Activated B cell treated with CpG ODN at 0.5 μM for 24 hours (primary cell): ENCODE measurements at places on chromosomes 12 and 14. TPM values are rescaled to one million over a fixed set of nuclear protein-coding genes. Genes with fewer than 3 reads are reported as not detected.

The SMARCD1 gene
- total RNA-seq, result 101 and 108 TPM in 2 replicates

DNA sequence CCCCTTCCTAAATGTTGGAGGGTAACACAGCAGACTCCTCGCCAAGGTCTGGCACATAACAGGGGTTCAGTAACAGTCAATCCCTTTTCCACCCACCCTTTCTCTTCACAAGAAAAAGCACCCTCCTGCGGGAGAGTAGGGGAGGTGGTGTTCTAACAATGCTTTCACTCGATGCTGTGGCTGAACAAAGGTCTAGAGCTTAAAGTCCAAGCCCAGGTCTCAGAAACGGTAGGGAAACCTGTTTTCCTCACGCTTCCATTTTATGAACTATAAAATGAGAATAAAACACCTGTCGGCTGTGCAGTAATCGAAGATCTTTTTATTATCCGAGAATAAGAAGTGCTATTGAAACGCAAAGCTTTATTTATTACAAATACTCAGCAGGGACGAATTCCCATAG, 20.9 kb upstream of the CACNA2D4 start:
- no peak overlapping the region for H3K27ac ChIP-seq
- peaks cover 47% of the 10 kb centered on the region for H3K36me3 ChIP-seq
- H3K4me3 ChIP-seq, result no peak overlapping the region
- H3K4me1 ChIP-seq, result peaks cover 6% of the 10 kb centered on the region
- no peaks in the 10 kb centered on the region for H3K27me3 ChIP-seq

DNA sequence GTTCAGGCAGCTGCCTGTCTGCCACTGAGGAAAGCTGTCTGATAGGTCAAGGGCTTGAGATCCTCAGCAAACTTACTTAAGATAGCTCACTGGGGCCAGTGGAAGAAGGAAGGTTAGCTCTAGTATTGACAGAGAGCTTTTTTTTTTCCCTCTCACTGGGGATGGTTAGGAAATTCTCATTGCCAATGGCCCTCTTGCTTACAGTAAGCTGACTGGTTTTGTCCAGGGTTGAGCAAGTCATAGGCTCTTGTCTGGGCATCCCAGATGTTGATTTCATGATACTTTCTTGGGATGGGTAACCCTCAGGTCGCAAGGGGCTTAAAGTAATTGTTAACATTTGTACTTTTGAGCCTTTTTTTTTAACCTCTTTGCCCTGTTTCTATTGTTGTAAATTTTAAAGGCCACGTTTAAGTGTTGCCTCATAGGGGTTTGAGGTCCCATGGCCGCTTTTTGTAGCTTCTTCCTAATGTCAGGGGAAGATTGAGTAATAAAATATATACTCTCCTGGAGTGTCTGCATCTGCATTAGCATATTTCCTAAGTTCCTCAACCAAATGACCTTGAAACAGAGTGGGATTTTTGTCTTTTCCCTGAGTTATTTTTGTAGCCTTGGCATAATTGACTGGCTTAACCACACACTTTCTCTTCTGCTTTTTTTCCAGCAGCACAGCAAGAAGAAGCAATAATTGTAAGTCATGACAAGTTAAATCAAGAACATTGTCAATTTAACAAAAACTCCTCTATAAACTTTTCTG, 716.0 kb downstream of the LRFN5 start:
- peak overlapping the region; percentile 68 for H3K27ac ChIP-seq
- no peaks in the 10 kb centered on the region for H3K27me3 ChIP-seq
- H3K36me3 ChIP-seq, result no peaks in the 10 kb centered on the region

DNA sequence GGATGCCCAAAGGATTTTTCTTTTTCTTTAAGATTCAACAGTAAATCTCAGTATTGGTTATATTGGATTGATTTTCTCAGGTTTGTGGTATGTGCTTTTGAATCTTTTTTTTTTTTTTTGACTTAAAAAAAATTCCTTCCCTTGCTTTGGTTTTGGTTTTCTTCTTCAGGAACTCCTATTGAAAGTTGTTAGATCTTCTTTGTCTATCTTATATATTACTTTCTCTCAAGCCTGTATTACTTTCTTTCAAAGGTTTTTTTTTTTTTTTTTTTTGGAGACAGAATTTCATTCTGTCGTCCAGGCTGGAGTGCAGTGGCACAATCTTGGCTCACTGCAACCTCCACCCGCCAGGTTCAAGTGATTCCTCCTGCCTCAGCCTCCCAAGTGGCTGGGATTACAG, 21.9 kb downstream of the PPP4R4 start:
- H3K27ac ChIP-seq, result no peak overlapping the region
- no peak overlapping the region for H3K4me3 ChIP-seq
- no peak for DNase-seq
- no peaks in the 10 kb centered on the region for H3K36me3 ChIP-seq
- H3K4me1 ChIP-seq, result no peaks in the 10 kb centered on the region
- peaks cover 27% of the 10 kb centered on the region for H3K27me3 ChIP-seq

DNA sequence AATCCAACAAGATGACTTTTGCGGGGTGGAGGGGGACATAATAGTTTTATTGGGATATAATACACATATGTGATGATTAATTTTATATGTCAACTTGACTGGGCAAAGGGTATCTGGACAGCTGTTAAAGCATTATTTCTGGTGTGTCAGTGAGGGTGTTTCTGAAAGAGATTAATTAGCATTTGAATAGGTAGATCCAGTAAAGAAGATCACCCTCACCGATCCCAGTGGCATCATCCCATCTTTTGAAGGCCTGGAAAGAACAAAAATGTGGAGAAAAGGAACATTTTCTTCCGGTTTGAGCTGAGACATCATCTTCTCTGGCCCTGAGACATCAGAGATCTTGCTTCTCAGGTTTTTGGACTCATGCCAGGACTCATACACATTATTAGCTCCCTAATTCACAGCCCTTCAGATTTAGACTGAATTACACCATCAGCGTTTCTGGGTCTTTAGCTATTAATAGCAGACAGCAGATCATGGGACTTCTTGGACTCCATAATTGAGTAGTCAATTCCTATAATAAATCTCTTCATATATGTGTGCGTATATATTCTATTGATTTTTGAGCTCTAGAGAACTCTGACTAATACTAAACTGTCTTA, 283.6 kb downstream of the PCNX1 start:
- no peaks in the 10 kb centered on the region for H3K4me1 ChIP-seq
- no peak for DNase-seq
- H3K36me3 ChIP-seq, result no peaks in the 10 kb centered on the region
- H3K27ac ChIP-seq, result no peak overlapping the region
- no peak overlapping the region for H3K4me3 ChIP-seq

DNA sequence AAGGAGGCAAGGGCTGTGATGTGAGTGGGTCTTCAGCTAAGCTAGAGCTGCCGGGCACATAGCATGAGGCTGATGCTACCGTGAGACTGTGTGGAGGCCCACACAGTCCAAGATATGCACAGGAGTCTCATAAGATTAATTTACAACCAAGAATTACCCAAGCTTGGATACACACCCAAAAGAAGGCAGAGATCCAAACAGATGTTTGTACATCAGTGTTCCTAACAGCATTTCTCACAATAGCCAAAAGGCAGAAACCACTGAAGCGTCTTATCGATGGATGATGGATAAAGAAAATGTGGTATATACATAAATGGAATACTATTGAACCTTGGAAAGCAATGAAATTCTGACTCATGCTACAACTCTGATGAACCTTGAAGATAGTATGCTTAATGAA, 40.8 kb upstream of the RIC8B start:
- no peaks in the 10 kb centered on the region for H3K36me3 ChIP-seq
- H3K4me3 ChIP-seq, result no peak overlapping the region
- H3K27ac ChIP-seq, result no peak overlapping the region
- H3K27me3 ChIP-seq, result peaks cover 38% of the 10 kb centered on the region
- no peak for DNase-seq

- peaks cover 10% of the 10 kb centered on the region for H3K27me3 ChIP-seq
- peaks cover 2% of the 10 kb centered on the region for H3K4me1 ChIP-seq
- H3K27ac ChIP-seq, result no peak overlapping the region
- H3K4me3 ChIP-seq, result no peak overlapping the region
- no peaks in the 10 kb centered on the region for H3K36me3 ChIP-seq
Measured at GRCh38 chr12:124603100-124603541, 35.7 kb upstream of the NCOR2 start.

DNA sequence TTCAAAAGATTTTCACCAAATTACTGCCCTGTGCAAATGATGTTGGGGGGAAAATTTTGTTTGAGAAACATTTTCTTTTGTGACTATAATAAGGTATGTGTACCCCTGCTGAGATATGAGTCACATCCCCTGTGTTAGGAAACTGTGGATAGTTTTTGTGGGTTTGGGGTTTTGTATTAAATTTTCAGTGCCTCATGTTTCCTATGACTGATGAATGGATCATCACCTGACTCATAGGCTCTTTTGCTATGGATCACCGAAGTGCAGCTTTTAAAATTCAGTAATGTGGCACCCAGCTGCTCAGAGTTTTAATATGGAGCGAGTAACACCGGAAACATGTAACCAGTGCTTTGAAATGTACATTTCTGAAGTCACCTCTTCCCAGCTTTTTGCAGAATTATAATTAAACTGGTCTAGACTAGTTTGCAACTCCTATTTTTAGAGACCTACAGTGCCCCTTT, 167.4 kb upstream of the HMGA2 start:
- DNase-seq, result no peak
- H3K36me3 ChIP-seq, result no peaks in the 10 kb centered on the region
- H3K4me3 ChIP-seq, result no peak overlapping the region
- no peaks in the 10 kb centered on the region for H3K4me1 ChIP-seq
- H3K27me3 ChIP-seq, result no peaks in the 10 kb centered on the region
- H3K27ac ChIP-seq, result no peak overlapping the region

GRCh38 chr14:25055992-25056687, 6.2 kb upstream of the STXBP6 start:
- no peaks in the 10 kb centered on the region for H3K36me3 ChIP-seq
- H3K4me1 ChIP-seq, result no peaks in the 10 kb centered on the region
- H3K4me3 ChIP-seq, result no peak overlapping the region
- no peak overlapping the region for H3K27ac ChIP-seq
- DNase-seq, result no peak

GRCh38 chr14:64520699-64521098, 16.1 kb downstream of the ZBTB1 start:
- H3K36me3 ChIP-seq, result peaks cover 14% of the 10 kb centered on the region
- H3K4me3 ChIP-seq, result no peak overlapping the region
- no peaks in the 10 kb centered on the region for H3K27me3 ChIP-seq
- no peak for DNase-seq
- no peak overlapping the region for H3K27ac ChIP-seq

DNA sequence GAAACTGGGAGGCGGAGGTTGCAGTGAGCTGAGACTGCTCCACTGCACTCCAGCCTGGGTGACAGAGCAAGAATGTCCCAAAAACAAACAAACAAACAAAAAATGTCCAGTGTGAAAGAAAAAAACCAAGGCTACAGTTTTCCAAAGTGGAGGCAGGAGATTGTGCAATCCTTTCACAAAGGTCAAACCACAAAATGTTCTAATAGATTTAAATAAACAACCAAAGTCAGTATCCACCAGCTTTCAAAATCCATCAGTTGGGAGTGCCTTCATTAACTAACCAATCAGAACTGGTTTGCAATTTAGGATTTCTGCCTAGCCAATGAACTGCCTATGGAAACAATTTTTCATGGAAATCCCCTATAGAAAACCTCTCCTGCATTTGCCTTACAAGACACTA, 52.3 kb upstream of the TRIM9 start:
- peaks cover 3% of the 10 kb centered on the region for H3K27me3 ChIP-seq
- H3K4me3 ChIP-seq, result no peak overlapping the region
- DNase-seq, result no peak
- no peaks in the 10 kb centered on the region for H3K4me1 ChIP-seq
- no peak overlapping the region for H3K27ac ChIP-seq
- H3K36me3 ChIP-seq, result no peaks in the 10 kb centered on the region

The ATF7IP gene
- 142 and 153 TPM in 2 replicates for total RNA-seq

The RERG gene
- total RNA-seq, result not detected in 2 replicates

- no peak for DNase-seq
- no peak overlapping the region for H3K27ac ChIP-seq
- H3K4me3 ChIP-seq, result peak overlapping the region; percentile 91
- H3K4me1 ChIP-seq, result peaks cover 12% of the 10 kb centered on the region
- H3K27me3 ChIP-seq, result peaks cover 8% of the 10 kb centered on the region
Measured at GRCh38 chr12:119877639-119877948, 474 bp upstream of the CIT start.

- H3K27me3 ChIP-seq, result no peaks in the 10 kb centered on the region
- no peaks in the 10 kb centered on the region for H3K4me1 ChIP-seq
- no peak overlapping the region for H3K4me3 ChIP-seq
- no peak for DNase-seq
- no peak overlapping the region for H3K27ac ChIP-seq
Measured at GRCh38 chr12:56425193-56425592, 24.0 kb downstream of the TIMELESS start.

The GUCY2C gene
- 0.22 and 0.32 TPM in 2 replicates for total RNA-seq

DNA sequence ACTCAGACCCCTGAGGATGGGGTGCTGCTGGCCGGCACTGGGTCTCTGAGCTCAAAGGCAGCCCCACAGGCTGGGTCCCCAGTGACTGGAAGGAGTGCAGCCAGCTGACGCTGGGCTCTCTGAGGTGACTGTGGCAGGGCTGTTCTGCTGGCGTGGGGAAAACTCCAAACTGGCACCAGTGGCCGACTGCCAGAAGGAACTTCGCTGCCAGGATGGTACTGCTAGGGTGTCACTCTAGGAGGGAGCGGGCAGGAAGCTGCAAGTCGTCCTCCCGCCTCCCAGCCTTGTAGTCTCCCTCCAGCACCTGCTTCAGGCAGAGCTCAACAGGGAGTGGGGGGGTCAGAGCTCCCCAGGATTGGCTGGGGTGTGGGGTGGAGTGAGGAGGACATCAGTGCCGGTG, 41.3 kb downstream of the CDC42BPB start:
- peaks cover 19% of the 10 kb centered on the region for H3K4me1 ChIP-seq
- H3K27ac ChIP-seq, result no peak overlapping the region
- peaks cover 14% of the 10 kb centered on the region for H3K36me3 ChIP-seq
- H3K27me3 ChIP-seq, result no peaks in the 10 kb centered on the region

DNA sequence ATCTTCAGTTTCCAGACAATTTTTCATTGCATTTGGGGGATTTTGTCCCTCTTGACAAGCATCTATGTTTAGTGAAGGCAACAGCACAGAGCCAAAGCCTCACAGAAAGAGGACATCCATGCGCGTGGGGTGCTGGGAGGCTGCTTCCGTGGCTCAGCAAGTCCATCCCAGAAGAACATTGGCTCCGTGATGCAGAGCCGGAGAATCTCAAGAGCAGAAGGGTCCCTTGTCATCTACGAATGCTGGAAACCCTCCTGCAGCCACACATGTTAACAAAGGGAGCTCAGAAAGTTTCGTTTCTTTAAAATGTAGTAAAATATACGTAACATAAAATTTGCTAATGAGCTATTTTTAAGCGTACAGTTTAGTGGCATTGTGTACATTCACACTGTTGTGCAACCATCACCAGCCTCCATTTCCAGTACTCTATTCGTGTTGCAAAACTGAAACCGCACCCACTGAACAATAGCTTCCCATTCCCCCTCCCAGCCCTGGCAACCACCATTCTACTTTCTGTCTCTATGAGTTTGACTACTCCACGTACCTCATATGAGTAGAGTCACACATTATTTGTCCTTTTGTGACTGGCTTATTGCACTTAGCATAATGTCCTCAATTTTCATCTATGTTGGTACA, 185.9 kb downstream of the TTC7B start:
- no peak overlapping the region for H3K27ac ChIP-seq
- no peak for DNase-seq
- H3K4me1 ChIP-seq, result peaks cover 14% of the 10 kb centered on the region
- no peak overlapping the region for H3K4me3 ChIP-seq
